Skeletal muscle cell (primary cell): ENCODE measurements at places on chromosomes 1 and 21.

- no peak for DNase-seq
Measured at GRCh38 chr1:21244986-21245687, 45.1 kb downstream of the ECE1 start.

GRCh38 chr1:1098681-1099421 is 17.0 kb downstream of the C1orf159 start:
- DNase-seq: no peak

- no peak for DNase-seq
Measured at GRCh38 chr21:28216976-28217523, 775.6 kb downstream of the LTN1 start.

DNA sequence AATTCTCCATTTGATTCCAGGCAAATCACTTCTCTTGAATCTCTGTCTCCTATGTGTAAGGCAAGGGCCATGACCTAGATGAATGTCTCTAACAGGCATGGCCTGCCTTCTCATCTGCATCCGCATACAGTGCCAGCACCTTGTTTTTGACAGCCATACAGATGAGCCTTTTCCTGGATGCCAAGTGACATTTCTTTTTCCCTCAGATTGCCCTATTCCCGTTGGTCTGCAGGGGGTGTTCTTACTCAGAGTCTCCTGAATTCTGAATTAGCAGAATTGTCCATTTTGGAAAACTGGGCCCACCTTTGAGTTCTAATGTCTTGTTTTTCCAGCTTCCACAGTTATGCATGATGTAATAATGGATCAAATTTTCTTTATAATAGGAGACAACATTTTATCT is 88.0 kb upstream of the ADAR start:
- DNase-seq: no peak
